ENCODE measurements at places on chromosomes 12 and 14.

DNA sequence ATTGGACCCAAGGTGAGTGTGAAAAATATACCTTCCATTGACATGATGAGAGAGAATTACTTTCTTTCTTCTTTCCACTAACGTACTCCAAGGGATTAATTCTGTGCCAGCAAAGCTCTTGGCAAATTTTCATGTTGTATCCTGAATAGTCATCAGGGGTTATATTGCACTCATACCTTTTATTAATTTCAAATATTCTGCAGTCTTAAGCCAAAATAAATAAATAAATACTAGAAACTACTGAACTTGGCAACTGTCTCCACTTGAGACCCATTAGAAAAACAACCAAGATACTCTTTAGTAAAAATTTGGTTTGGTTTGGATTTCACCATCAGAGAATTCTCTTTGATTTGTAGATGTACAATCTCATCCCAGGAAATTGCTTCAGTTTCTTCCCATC, 22.1 kb upstream of the CLEC14A start:
- no peak for DNase-seq

- no peak for DNase-seq
Measured at GRCh38 chr12:88579601-88580050, 645 bp downstream of the KITLG start.

DNA sequence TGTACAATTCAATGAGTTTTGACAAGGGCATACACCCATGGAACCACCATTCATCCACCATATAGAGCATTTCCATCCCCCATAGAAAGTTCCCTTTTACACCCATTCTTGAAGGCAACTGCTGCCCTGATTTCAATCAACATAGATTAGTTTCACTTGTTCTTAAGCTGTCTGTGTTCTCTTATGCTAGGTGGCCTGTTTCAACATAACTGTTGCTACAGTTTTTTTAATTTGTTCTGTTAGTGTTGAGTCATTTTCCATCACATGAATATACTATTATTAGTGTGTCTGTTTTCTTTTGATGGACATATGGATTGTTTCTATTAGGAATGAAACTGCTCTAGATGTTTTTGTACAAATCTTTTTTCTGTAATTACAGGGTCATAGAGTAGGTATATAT, 123.4 kb downstream of the PTPRQ start:
- no peak for DNase-seq

DNA sequence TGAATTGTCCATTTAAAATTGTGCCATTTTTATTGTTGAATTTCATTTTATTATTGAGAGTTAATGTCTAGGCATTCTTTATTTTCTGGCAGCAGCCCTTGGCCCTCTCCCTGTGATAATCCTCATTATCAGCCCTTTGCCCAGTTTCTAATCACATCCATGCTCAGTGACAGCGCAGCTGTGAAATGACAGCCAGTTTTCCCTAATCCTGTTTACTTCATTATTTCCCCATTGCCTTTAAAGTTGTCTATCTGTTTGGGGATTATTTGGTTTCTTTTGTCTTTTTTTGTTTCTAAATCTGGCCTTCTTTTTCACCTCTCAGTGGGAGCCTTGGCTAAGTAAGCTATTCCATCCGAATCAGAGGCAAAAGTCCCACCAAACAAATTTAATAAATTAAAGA, 476.9 kb downstream of the SLC6A15 start:
- no peak for DNase-seq

- DNase-seq, result no peak
Measured at GRCh38 chr12:65525491-65526141, 247.1 kb downstream of the MSRB3 start.

DNA sequence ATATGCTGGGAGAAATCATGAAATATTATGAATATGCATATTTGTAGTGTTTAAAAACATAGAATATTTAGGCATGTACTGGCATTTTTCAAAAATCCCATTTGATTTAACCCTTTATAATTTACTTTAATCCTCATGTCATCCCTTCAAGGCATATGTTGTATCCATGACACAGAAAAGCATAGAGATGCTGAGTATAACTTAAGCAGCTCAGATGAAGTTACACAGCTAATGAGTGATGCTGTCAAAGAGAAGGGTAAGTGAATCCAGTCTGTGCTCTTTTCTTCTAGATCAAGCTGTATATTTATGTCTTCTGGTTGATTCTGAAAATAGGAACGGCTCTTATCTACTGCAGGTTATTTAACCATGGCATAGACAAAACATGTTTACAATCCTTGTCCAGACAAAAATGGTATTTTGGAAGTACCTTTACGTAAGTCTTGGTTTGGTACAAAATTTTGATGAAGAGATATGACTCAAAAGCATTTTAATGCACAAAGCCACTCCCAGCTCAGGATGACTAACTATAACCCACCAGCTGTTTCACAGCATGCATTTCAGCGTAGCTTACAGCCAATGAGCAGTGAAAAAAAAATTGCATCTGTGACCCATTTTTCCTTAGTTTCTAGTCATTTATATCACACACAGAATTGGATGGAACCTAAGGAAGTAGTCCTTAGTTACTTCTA, 201.7 kb downstream of the STXBP6 start:
- no peak for DNase-seq

GRCh38 chr14:95467232-95467631, 49.2 kb downstream of the SYNE3 start:
- no peak for DNase-seq

GRCh38 chr12:32896432-32897280, at the start of gene PKP2:
Gene PKP2, minus strand, starts transcription at chr12:32896777. Its CDS starts 46 bp downstream, at chr12:32896731.
- DNase-seq, result no peak

DNA sequence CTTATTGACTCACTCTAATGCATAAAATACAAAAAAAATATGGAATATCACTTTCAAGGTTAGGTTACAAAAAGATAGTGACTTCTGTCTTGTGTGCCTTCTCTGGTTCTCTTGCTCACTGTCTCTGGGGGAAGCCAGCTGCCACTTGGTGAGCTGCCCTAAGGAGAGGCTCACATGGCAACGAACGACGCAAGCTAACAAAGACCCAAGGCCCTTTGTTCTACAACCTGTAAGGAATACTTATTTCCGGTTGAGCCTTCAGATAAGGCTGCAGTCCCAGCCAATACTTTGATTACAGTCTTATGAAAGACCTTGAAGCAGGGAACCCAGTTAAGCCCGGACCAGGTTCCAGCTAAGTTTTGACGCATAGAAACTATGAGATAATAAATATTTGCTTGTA, 242.4 kb upstream of the TBX3 start:
- no peak for DNase-seq

DNA sequence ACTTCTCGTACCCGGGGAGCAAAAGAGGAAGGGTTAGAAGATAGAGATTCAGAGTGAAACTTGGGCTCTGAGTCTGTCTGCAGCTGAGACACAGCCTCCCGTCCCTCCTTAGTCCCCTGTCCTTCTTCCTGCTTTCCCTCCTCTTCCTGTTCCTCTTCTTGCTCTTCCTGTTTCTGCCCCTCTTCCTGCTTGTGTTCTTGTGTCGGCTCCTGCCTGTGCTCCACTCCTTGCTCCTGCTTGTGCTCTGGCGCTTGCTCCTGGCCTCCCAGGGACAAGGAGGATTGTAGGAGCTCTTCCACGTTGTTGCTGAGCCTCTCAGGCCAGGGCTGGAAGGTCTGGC, 3.0 kb downstream of the ACRBP start:
- DNase-seq, result no peak

- no peak for DNase-seq
Measured at GRCh38 chr12:52254965-52255751, 19.3 kb upstream of the KRT86 start.

DNA sequence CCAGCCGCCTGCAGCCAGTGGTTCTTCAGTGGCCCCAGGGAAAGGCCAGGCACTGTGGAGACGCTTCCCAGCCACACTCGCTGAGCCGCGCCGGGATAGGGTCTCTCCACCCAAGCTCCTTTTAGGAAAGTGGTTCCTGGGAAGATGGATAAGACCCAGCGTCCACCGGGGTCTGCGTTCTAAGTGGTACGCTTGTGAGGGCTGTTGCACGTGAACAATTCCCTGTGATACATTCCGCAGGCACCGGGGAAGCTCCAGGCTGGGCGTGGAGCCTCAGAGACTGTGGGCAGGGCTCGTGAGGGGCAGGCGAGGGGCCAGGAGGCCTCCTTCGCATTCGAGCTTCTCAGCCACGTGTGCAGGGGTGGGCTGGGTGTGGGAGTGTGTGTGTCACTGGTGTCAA, 48.4 kb downstream of the GALNT9 start:
- DNase-seq, result no peak

GRCh38 chr12:1279050-1279449, 288.0 kb downstream of the ERC1 start:
- no peak for DNase-seq

DNA sequence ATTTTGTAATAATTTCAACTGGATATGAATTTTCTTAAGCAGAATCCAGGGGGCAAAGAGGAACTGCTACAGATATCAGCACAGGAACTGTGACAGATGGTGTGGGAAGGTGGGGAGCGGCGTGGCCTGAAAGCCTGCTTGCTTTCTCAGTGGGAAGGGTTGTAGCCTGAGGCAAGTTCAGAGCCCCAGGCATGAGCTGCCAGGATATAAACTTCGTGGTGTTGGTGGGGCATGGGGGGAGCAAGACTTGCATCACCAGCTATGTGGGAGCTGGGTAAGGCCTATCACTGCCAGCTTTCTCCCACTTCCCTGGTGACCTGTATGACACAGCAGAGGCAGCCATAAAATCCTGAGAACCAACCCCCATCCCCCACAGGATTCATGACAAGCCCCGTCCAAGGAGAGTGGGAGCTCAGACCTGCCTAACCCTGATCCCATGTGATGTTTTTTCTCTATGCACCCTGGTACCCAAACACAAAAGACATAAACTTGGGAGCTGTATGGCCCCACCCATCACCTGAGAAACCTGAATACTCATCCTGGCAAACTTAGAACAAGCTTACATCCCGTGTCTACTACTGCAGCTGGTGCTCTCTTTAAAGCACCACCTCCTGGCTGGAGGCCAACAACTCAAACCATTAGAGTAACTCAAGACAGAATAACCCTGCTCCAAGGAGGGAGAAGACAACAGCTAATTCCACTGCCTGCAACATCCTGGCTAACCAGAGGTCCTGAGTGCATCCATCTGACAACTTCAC, 16.5 kb downstream of the CLEC1A start:
- no peak for DNase-seq

- no peak for DNase-seq
Measured at GRCh38 chr12:105554223-105554678, 223.8 kb downstream of the C12orf75 start.

DNA sequence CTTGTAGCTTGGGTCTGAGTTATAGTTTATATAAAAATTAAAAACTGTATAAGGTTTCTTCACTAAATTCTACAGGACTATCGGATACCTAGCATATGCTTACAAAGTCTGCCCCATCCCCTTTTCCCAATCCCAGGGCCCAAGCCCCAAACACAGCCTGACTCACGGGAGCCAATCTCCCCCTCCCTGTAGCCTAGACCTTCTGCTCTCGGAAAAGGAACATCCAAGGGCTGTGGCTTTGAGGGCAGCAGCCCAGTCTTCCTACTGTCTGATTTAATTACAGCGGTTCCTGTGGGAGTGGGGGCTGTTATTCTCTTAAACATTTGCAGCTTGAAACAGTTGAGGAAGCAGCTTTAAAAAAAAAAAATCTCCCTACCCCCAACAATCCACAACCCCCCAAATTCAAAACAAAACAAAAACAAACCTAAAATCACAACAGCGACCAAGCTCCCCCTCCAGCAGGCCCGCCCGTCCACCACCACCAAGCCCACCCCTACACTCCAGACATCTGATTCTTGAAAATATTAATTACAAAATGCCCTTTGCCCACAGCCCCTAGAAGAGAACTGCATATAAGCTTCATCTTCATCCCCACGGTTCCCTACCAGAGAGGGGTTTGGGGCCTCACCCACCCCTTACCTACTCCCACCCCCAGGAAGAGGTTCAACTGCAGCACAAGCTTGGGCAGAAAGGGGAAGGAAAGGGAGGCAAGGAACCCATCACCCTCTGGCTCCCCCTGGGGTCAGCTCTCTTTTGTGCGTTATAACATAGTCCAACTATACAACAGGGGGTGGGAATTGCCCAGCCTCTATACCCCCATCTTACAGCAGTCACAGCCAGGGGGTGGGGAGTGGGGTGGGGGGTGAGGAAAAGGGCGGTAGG, 1.1 kb upstream of the PRKAG1 start:
- no peak for DNase-seq

DNA sequence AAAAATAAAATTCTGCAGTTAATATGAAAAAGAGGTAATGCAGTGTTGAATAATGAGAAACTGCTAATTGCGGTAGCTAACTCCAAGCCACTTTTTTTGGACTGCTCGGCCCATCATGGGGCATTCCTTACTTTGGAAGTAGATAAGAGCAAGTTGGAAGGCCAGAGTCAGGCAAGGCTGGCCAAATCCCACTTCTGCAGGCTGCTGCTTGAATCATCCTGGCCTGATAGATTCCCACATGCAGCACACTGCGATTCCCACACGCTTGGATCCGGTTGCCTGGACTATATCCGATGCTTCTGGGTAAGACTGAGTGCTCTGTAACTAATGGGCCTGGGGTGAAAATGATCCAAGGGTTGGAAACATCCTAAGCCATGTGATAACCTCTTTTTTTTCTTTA, 10.6 kb downstream of the EIF2B2 start:
- no peak for DNase-seq

GRCh38 chr12:58249610-58250009, 308.2 kb downstream of the ATP23 start:
- no peak for DNase-seq

DNA sequence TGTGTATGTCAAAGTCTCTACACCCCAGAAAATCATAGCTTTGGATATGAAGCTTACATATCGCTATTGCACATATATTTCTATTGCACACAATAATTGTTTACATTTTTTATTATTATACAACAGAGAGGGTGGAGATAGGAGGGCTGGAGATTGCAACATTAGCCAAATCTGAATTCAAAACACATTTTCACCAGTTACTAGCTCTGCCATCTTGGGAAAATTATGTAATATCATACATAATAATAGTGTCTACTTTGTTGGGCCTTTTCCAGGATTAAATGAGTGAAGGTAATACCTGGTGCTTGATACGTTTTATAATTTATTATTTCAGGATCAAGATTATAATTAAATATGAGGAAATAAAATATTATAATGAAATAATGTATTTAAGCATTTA, 507.4 kb upstream of the TBX3 start:
- DNase-seq, result no peak

Measured in central memory CD4-positive, alpha-beta T cell (primary cell).